ENCODE measurements at places on chromosomes 12 and 14. TPM values are rescaled to one million over a fixed set of nuclear protein-coding genes. Genes with fewer than 3 reads are reported as not detected.

The PHLDA1 gene
- 131 TPM for total RNA-seq

The DPPA3 gene
- not detected for total RNA-seq

The AQP6 gene
- not detected for total RNA-seq

The SERPINA9 gene
- total RNA-seq: not detected

The CHGA gene
- not detected for total RNA-seq

The SLC8B1 gene
- 18.6 TPM for total RNA-seq

The TGM1 gene
- total RNA-seq: 1.5 TPM

The RNASE3 gene
- total RNA-seq: not detected

The ARID2 gene
- total RNA-seq: 13.6 TPM

The FITM1 gene
- total RNA-seq: not detected

The TEX52 gene
- not detected for total RNA-seq

The IFI27 gene
- total RNA-seq: 43.2 TPM

The CFAP54 gene
- 4.6 TPM for total RNA-seq

The OR8S1 gene
- not detected for total RNA-seq

The INHBC gene
- not detected for total RNA-seq

The A2ML1 gene
- 0.72 TPM for total RNA-seq

The TBK1 gene
- 41.5 TPM for total RNA-seq

The PZP gene
- total RNA-seq: not detected

The GALNT6 gene
- 10.5 TPM for total RNA-seq

The PTPN21 gene
- total RNA-seq: 14.5 TPM

The PTPRQ gene
- 0.22 TPM for total RNA-seq

The ALG10 gene
- 4.6 TPM for total RNA-seq

The ERO1A gene
- total RNA-seq: 120 TPM

The FGF6 gene
- not detected for total RNA-seq

The CACNA1C gene
- total RNA-seq: 3.6 TPM

The LARP4 gene
- 21.7 TPM for total RNA-seq

The OR10AD1 gene
- not detected for total RNA-seq

The LIN7A gene
- 0.57 TPM for total RNA-seq

The RNASE1 gene
- 0.43 TPM for total RNA-seq
